ENCODE measurements at places on chromosomes 4 and X.

DNA sequence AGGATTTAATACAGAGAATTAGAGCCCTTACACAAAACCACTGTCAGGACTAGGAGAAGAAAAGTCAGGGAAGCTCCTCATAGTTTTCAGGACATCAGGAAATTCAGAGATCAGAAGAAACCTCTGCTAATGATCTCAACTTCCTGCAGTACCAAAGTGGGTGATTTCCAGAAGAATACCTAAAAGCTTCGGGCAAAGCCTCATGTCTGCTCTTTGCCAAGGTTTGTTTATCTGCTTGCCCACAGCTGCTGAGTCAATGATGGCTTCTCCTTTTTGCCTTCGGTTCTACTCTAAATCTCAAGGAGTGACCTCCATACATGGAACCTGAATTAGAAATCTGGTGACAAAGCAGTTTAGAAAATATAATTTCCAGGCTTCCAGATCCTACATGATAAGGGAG, 68.4 kb downstream of the USP38 start:
- no peak for DNase-seq

- DNase-seq = no peak
Measured at GRCh38 chr4:119581190-119581873, 47.3 kb downstream of the PDE5A start.

DNA sequence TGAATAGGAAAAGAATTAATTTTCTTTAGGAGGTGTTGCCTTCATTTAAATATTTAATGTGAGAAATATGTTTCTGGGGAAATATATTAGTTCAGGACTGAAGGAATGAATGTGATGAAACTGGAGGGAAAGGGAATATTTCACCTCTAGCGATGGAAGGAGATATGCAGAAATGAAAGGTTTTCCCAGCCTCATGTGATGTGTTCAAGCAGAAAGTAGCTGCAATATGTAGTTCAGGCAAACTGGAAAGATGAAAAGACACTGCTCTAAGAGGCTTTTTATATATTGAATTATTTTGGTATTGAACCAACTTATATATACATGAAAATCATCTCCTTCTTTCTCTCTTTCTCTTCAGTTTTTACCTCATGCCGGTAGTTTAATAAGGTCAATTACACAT, 3.4 kb downstream of the GRID2 start:
- no peak for DNase-seq

GRCh38 chr4:73259571-73260090, 1.0 kb upstream of the ANKRD17 start:
- DNase-seq = no peak

- no peak for DNase-seq
Measured at GRCh38 chr4:13355111-13355880, 128.8 kb downstream of the RAB28 start.

- no peak for DNase-seq
Measured at GRCh38 chrX:19800821-19801374, 86.5 kb downstream of the SH3KBP1 start.

- DNase-seq = peak; percentile 60
Measured at GRCh38 chr4:128220286-128221235, 67.1 kb downstream of the PGRMC2 start.

GRCh38 chr4:146960634-146961033, 15.0 kb upstream of the TTC29 start:
- no peak for DNase-seq

- DNase-seq = no peak
Measured at GRCh38 chr4:95092766-95093165, 335.0 kb downstream of the BMPR1B start.

DNA sequence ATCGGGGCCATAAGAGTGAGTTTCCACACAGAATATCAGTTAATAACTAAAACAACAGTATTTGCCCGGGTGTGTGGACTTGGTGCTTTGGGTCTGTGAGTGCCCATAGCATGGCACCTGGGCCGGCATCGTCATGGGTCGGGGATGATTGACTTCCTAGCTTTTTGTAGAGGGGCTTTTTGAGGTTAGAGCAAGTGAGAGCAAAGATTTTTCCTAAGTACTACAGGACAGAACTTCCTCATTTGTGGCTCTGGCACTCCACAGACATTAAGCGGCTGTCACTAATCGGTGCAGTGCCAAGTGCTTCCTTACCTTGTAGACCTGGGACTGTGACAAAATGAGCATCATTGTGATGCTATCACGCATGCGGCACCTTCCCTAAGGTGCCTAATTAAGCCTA, 81.0 kb downstream of the SHROOM2 start:
- no peak for DNase-seq

- DNase-seq = no peak
Measured at GRCh38 chrX:334971-335757, 16.6 kb upstream of the GTPBP6 start.

DNA sequence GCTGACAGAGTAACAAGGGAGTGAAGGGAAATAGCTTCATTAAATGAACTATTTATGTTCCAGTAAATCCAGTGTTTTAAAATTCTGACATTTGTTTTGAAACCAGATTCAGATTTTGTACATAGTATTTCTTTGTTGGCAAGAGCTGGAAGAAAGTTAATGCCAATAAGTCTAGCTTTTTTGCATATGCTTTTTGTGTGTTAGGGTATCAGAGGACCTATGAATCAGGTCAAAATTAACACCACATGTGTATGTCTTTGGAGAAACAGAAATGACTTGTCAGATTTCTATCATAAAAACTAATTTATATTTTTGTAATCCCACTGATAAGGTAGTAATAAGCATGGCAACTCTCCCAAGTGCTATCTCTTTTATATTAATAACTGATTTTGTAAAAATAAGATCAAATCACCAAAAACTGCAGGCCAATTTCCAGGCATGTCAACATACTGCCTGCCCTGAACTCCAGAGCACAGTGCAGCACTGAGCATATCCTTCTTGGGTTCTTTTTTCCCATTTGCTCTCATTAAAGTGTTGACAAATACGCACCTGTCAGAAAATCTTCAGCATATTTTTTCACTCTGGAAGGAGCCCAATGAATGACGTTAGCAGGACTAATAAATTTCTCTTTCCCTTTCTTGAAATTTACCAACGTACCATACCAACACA, 65.5 kb downstream of the SH3RF1 start:
- DNase-seq = no peak

GRCh38 chr4:108054025-108054638, 64.4 kb downstream of the HADH start:
- no peak for DNase-seq

GRCh38 chr4:84958434-84958833, 8.1 kb downstream of the WDFY3 start:
- no peak for DNase-seq

GRCh38 chr4:115664285-115664684, 550.9 kb upstream of the NDST4 start:
- DNase-seq = no peak

DNA sequence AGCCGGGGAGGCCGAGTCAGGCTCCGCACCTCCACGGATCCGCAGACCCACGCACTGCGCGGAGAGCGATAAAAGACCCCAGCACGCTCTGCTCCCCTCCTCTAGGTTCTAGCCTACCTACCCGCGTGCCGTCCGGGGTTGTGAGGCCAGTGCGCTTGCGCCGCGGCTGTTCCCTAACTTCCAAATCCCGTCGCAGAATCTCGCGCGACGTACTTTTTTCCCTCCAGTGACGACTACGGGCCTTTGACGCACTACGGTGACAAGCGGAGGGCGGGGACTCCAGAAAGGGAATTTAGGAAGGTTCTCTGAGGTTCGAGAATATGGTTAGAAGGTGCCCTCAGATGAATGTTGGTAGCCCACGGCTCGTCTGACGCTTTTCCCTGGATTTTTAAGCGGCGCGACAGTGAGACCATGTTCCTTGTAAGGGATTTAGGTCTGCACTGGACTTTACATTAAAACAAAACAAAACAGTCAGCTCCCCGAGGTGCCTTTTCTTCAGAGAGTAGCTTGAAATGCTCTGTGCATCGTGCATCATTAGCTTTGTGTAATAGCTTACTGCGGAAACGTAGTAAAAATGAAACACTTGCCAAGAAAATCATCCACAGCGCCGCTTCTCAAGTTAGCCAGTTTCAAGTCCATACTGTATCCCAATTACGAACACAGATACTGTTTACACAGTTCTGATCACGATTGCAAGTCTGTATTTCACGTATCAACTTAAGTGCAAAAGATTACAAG, at the start of gene NKRF:
Gene NKRF (minus strand): TSS at position 145 of the 738 bp plus-strand sequence.
- DNase-seq = peak; percentile 72

GRCh38 chrX:10938365-10938923, 172.7 kb upstream of the HCCS start:
- no peak for DNase-seq

- no peak for DNase-seq
Measured at GRCh38 chr4:169154121-169154520, 116.6 kb downstream of the SH3RF1 start.

- DNase-seq = no peak
Measured at GRCh38 chr4:107917500-107917899, 13.8 kb upstream of the CYP2U1 start.

- no peak for DNase-seq
Measured at GRCh38 chrX:124827258-124827845, 481.0 kb downstream of the SH2D1A start.

DNA sequence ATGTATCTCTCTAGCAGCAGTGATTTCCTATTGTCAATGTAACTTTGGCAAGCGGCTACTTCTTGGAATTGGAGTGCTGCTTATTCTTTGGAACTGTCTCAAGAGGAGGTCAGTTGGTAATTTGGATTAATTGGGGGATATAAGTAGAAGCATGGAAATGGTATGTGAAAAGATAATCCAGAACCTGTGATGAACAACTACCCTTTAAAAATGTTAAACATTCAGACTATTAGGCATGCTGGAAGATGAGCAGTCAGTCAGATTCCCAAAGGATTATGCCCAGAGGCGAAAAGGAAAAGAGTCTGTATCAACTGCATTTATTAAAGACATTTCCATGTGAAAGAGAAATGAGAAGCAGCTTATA, 62.5 kb downstream of the SEC24D start:
- no peak for DNase-seq

DNA sequence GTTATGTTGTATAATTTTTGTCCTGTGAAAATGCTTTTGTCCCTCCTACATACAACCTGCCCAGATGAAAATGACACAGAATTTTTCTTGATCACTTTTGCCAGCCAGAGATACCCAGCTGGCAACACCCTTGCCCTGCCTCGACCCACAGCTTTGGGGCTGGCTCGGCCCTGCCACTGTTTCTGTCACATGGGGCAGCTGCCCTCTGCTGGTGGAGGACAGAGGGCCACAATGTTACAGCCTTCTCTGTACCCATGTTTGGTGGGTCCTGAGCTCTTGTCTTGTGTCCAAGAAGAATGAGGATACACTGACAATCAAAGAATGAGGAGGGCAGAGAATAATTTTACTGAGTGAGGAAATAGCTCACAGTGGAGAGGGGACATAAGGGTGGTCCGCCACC, 31.1 kb downstream of the BMP15 start:
- no peak for DNase-seq

DNA sequence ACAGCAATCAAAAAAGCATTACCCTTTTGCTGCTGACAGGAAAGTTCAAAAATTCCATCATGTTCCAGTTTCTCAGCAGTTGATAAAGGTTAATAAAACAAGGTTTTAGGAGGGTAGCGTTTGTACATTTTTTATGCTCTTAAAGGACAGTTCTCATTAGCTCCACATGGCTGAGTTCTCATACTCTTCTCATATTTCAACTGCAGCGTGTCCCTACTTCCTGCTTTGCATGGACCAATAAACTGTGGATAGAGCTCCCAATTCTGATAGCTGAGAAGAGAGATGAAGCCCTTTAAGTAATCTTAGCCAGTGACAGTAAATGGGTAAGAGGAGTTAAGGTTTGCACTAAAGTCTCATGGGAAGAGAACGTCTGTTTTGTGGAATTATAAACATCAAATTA, 53.5 kb downstream of the SPANXA2 start:
- no peak for DNase-seq

GRCh38 chr4:99436976-99437722, 2.0 kb upstream of the ADH7 start:
- no peak for DNase-seq

- DNase-seq = no peak
Measured at GRCh38 chr4:168755598-168756477, 254.2 kb downstream of the CBR4 start.

DNA sequence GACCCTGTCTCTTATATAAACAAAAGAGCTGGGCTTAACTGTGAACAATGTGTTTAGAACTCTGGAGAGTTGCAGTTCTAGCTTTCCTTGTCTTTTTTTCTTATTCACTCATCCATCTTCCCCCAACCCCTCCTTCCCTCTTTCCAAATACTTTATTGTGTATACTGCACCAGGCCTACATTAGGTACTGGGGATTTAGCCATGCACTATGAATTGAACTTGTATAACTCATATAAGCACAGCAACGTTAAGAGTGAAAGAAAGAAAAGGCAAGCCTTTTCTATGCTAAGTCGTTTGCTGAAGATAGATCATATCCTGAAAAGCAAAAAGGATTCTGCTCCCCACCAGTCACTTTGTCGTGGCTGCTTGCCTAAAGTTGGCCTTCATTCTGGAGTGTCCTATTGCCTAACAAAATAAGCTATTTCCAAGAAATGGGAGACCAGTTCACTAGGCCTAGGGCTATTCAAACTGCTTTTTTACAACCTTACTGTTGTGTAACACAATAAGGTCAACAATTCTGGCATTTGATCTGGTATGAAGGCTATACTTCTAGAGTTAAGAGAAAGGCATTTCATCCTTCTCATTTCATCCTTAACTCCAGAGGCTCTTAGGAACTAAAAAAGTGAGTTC, 32.2 kb downstream of the CCNI start:
- no peak for DNase-seq

DNA sequence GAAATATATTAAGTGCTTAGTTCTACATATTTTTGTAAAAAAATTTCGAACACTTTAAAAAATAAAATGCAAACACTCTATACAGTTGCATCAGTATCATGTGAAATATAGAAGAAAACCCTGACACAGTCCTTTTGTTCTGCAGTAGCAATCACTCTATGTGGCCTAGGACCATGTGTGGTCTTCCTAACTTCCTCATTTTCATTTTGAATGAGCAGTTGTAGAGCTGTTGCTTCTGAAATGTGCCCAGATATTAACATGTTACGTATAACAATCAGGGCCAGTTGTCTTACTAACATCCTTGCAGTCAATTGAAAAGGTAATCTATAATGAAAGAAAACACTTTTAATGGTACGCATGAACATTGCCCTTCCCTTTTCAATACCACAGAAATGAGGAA, 107.9 kb downstream of the ZNF827 start:
- no peak for DNase-seq

- no peak for DNase-seq
Measured at GRCh38 chr4:48668254-48669017, 111.6 kb downstream of the FRYL start.

GRCh38 chrX:55342533-55343501, 78.1 kb upstream of the PAGE3 start:
- no peak for DNase-seq

- DNase-seq = no peak
Measured at GRCh38 chrX:41563876-41564275, 116.7 kb downstream of the NYX start.

DNA sequence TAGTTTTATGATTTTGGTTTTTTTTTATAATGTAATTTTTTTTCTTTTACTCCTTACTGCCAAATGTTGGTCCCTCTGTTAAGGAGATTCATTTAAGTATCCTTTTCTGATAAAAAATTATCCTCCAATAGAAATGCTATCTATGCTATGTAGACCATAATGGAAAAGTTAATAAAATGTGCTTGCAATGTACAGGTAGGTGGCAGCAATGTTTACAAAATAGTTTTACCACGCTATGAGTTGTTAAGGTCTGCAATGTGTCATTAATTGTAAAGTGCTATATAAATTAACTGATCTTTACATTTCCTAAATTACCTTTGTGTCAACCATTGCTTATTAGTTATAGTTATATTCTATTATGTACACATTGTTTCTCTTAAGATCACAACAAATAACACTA, 3.8 kb upstream of the CENPC start:
- peak; percentile 20 for DNase-seq
